ENCODE measurements at places on chromosomes 7 and 10. TPM values are rescaled to one million over a fixed set of nuclear protein-coding genes. Genes with fewer than 3 reads are reported as not detected.

GPR158 gene
- 0.18 TPM for total RNA-seq

TRAPPC14 gene
- 22.7 TPM for total RNA-seq

- no peak for DNase-seq
Observed at GRCh38 chr10:26721561-26721960, 24.1 kb downstream of the PDSS1 start.

DNA sequence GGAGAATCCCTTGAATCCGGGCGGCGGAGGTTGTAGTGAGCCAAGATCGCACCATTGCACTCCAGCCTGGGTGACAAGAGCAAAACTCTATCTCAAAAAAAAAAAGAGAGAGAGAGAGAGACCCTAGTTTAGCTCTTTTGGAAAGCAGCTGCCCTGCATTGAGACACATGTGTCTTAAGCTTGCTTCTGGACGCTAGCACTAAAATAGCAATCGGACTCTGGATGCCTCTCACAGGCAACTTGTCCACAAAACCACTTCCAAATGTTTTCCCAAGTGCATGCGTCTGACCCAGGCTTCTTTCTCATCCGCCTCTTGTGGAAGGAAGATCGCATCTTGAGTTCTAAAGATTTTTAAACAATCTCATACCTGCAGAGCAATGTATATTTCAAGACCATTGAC, 182.7 kb downstream of the CUX1 start:
- DNase-seq = no peak

DNA sequence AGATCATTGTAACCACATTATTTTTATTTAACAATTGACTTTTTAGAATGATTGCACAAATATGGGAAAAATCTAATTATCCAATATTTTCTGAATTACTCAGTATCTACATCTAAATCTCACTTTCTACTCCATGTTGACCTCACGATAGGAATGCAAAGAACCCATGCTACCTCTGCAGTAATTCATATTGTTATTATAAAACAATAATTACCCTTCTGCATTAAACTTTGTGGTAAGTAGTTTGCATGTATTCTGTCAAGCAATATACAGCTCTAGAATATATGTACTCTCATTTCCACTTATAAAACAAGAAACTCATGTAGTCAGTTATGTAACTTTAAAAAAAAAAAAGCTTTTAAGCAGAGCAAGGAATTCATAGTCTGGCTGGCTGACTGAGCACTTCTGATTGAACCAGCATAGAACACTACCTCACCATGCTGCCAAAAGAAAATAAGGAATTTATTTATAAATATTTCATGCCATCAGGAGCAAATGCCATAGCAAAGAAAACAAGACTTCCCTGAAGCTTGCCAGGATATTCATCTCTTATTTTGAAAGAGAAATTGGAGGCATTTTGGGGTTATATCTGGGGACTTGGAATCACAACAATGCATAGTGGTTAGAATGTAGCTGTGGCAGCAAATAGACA, 895.7 kb downstream of the XPNPEP1 start:
- no peak for DNase-seq

GRCh38 chr7:22114440-22114981, 168.8 kb upstream of the CDCA7L start:
- no peak for DNase-seq

DNA sequence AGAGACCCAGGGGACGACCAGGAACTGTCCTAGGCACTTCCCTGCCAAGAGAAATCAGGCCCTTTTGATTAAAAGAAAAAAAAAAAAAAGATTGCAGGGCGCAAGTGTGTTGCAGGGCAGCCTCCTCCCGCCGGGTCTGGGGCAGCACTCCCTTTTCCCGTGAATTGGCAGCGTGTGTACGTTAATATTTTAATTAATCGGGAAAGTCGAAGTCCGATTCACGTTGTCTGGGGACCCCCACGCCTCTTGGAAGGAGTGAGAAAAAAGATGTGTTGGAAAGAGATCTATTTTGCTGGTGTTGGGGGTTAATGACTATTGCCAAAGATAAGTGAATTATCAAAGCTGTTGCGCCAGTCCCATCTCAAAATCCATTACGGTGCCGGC, 1.3 kb upstream of the EBF3 start:
- DNase-seq = no peak

Measured in cardiac muscle cell (in vitro differentiated cells and primary cell).